LNCaP clone FGC (cell line): ENCODE measurements at places on chromosomes 3 and 15.

GRCh38 chr3:38163117-38163840, 2.1 kb upstream of the OXSR1 start:
- DNase-seq, result no peak

DNA sequence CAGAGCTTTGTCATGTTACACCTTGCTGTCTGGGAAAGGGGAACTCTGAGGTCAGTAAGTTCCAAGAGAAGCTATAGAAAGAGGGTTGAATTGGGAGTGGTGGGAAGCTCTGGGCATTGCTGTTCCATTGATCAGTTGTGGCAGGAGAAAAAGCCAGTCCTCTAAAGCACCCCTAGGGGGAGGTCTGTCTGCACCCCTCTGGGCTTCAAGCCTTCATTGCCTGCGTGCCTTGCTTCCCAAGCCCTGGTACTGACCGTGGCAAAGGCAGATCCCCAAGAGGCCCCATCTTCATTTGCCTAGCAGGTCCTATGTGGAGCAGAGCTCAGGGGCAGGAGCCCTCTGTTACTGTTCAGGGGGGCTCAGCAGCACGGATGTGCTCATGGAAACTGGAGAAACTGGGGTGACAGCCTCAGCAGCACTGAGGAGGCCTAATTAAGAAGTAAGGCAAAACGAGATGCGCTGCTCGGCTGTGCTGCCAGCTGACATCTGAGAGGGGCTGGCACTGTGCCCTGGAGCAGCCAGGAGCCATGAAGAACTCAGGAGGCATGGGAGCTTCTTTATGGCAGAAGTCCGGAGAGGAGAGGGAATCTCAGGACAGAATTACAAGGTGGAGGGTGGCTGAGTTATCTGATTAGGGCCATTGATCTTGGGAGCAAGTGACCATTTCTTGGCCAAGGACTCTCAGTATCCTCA, 270.9 kb downstream of the RPLP1 start:
- no peak for DNase-seq

GRCh38 chr3:58101499-58102389, 93.5 kb downstream of the FLNB start:
- peak; percentile 59 for DNase-seq

GRCh38 chr15:38378161-38378560, 75.8 kb upstream of the FAM98B start:
- no peak for DNase-seq

GRCh38 chr15:70154718-70155347, 57.1 kb upstream of the TLE3 start:
- DNase-seq, result no peak

DNA sequence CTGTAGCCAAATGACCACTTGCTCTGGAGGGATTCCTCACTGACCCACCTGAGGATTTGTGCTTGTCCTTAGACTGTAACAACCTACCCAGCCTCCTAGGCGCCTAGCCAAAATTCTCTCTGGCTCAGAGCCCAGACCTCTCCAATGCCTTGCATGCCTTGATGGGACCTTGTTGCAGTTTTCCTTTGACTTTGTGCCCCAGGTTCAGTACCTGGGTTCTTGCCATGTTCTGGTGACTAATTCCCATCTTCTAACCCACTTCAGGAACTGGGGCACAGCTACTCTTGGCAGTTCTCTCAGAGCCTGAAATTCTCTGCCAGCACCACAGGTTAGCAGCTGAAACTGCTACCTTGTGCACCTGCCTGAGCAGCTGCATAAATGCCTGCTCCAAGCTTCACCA, 27.0 kb upstream of the UBE3A start:
- peak; percentile 19 for DNase-seq

GRCh38 chr15:55703873-55704301, 39.1 kb downstream of the PRTG start:
- no peak for DNase-seq

DNA sequence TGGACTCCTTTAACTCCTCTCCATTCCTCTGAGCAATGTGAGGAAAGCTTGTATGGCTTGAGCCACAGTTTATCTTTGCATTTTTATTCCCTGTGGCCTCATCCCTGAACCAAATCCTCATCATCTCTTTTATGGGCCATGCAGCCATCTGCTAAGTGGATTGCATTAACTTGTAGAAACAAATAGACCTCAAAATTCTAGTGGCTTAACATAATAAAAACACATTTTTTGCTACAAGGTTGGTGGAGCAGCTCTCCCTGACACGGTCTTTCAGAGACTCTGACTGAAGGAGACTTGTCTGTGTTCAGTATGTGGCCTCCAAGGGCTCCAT, 135.3 kb downstream of the RPL22L1 start:
- DNase-seq, result no peak

DNA sequence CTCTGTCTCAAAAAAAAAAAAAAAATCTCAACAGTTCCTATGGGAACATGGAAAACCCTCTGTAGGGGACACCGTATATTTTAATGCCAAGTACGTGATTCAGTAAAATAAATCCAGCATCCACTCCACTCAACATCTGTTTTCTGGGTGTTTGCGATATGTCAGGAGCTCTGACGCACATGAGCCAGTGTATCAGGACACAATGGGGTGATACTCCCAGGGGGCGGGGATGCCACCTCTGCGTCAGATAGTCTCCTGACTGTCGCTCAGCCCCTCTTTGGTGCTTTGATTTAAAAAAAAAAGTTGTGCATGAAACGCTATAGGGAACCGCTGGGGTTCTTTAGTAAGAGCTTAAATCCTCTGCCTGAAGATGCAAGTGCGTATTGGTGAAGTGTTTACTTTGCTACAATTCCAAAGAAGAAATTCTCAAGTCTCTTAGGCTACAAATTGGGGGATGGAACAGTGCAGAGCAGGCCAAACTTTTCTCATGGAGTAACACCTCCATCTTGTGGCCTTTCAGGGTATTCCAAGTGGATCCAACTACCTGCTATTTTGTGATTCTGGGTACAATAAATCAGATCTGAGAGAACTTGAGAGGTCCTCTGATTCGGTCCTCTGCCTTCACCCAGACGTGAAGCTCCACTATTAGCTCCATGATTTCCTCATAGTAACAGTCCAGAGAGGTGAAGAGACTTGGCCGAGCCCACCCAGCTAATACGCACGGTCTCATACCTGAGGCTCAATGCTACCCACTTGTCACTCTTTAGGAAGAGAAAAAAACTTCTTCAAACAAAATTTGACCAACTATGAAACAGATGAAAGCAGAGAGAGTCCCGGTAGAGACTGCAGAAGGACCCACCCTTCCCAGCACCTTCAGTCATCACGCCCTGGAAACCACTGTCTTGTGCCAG, 9.3 kb upstream of the NR2E3 start:
- DNase-seq, result peak; percentile 66

DNA sequence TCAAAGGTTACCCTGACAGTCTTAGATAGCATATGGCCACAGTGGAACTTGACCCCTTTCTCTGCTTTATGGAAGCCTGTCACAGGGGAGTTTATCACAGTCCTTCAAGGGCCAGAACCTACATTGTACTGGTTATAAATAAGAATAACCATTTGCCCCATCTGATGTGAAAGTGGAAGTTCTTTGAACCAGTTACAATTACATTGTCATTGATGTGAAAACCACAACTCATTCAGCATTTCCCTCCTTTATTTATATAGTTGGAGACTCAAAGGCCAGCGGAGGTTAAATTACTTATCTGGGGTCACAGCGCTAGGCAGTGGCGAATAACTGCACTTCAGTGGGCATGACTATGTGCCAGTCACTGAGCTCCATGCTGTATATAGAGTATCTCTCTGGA, 60.5 kb upstream of the TBC1D5 start:
- DNase-seq, result no peak

DNA sequence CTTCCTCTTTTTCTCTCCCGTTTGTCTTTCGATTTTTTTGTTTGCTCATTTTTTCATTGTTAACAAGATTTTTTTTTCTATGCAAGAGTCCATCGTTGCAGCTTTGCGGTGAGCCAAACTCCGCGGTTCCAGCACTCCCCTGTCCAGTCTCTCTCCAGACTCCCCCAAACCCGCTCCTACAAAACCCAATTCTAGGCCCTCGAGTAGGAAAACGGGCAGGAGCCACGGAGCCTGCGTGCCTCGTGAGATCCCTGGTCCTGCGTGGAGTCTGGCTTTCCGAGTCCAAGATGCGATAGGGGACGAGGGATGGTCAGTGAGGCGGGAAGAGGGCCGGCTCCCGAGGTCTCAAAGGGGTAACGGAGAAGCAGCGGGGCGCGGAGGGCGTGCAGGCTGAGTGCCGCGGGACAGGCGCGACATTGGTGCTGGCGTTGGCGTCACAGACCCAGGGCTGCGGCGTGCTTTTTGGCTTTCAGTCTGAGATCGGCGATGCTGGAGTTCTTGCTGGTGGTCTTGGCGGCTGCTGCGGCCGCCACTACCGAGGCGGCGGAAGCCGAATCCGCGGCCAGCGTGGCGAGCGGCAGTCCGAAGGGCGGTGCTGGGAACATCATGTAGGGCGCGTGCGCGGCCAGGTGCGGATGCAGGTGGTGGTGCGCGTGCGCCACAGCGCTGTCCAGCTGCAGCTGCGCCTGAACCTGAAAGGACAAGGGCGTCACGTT, 8.5 kb downstream of the SHOX2 start:
- DNase-seq, result peak; percentile 68

GRCh38 chr3:65149877-65150276, 462.1 kb upstream of the ADAMTS9 start:
- no peak for DNase-seq

DNA sequence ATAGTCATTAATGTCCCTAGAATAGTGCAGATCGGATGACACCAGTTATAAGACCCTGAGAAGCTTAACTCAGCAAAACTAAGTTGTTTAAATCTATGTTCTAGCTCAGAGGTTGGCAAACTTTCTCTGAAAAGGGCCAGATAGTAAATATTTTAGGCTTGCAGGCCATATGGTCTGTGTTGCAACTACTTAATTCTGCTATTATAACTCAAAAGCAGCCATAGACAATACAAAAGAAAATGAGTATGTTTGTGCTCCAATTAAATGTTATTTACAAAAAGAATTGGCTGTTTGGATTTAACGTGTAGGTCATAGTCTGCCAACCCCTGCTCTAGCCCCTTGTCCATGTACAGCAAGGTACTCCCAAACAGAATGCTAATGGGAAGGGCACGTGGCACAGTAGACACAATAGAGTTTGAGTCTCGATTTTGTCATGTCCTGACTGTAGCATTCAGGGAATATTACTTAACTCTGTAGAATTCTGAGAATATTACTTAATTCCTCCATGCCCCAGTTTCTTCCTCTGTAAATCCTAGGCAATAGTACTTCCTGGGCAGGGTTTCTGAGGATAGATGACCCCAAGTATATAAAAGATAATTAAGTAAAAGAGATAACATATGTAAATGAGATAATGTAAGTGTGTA, 70.5 kb upstream of the ATP2C1 start:
- DNase-seq, result no peak

GRCh38 chr3:31232055-31233025, 300.4 kb upstream of the STT3B start:
- no peak for DNase-seq

- DNase-seq, result no peak
Observed at GRCh38 chr3:110687138-110687537, 384.5 kb upstream of the NECTIN3 start.
